ENCODE measurements at places on chromosomes 5 and 9.

DNA sequence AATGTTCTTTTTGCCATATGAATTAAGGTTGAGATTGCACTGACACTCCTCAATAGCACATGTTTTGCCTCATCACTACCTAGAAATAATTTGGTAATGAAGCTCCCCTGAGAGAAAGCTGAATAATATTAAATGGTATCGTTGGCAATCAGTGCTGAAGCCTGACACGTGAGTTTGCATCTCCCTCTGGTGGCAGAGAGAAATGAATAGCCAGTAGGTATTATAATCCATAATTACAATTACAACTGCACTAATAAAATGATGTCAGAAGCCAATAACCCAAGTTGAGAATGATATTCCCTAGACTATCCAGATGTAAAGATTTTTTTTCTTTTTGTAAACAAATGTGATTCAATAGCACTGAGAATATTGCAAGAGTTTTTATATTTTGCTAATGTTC is 700.3 kb downstream of the PTPRD start:
- DNase-seq = no peak

DNA sequence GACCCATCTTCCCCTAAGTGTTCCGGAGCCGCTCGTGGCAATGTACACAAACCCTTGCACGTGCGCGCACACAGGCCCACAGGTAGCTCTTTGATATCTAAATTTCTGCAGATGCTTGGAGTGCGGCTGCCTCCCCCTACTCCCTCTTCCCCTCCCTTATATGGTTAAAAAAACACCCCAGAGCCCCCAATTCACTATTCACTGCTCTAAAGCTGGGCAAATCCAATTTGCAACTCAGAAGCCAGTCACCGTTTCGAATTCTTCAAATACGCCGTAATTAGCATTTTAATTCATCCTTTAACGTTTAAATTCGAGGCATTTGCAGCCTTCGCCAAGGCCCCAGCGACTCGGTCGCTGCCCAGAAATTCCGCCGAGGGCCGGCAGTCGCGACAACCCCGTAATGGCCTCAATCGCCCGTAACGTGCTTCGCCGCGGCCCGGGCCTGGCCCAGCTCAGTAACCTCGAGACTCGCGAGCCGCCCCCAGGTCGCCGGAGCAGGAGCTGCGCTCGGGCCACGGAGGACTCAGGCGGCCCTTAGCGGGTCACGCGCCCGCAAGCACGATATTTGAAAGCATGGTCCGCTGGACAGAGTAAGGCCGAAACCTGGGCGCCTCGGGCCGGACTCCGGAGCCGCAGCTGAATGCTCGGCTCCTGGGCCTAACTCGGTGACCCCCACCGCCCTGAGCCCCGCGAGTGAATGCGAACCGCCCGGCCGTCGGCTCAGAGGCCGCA is 1.3 kb downstream of the IRX2 start:
- DNase-seq = no peak

DNA sequence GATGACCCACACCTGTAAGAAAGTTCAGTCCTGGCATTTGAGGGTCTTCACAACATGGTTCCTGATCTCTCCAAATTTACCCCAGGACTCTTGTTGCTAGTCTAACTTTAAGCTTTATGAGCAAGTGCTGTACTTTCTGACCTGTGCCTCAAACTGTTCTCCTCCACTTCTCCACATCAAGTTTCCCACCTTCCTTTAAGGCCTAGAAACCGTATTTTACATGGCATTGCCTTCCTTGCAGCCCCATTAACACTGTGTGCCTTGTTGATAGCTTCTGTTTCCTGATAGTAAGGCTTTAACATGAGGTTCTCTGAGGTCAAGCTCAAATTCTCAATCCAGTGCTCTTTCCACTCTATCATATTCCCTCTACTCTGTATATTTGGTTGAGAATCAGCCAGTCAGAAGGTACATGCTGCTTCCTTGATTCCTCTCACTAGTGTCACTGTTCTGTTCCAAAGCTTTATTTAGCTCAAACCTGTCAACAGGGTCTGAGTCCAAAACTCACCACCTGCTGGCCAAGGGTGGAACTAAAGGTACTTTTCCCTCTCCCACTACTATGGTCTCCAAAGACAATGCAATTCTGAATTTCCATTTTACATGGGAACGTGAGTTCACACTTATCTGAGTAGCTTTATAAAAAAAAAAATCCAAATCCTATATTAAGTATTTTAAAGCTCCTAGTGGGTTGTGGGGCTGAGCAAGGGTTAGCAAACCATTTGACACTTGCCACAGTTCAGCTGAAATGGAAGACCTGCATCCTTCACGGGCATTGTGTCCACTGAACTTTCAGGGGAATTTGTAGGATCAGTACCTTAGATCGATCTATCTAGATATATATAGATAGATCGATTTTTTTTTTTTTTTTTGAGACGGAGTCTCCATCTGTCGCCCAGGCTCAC is 21.1 kb downstream of the VCP start:
- DNase-seq = peak; percentile 9

- peak; percentile 82 for DNase-seq
These were observed 4.0 kb upstream of the RANBP3L start for GRCh38 chr5:36305571-36306326.

DNA sequence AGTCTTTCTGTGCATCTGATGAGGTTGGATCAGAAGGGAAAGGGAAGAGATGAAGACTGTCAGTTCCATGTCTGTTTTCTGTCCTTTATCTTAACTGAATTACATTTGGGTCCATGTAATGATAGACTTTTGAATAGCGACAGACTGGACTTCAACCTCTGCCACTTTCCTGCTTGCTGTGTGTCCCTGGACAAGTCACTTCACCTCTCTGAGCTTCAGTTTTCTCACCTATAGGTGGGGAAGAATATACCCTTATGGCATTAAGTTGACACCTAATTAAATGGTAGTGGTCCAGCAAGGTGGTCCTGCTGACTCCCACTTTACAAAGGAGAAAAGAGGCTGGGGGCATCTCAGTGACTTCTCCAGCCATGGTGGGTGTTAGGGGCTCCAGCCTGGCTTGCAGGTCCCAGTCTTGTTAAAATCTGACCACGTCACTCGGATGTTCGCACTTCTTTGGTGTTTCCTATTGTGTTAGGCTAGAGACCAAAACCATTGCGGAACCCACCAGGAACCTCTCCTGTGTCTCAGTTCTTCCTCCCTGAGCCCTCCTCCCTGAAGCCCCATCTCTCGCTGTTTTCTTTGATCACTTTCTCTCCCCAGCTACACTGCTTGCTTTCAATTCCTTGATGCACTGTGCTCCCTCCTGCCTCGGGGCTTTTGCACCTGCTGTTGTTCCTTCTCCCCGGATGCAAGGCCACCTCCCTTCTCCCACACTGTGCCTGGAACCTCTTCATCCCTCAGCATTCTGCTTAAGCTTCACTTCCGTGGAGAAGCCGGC is 256.5 kb downstream of the NSG2 start:
- DNase-seq = no peak

GRCh38 chr5:123752552-123753179 is 240.7 kb downstream of the CSNK1G3 start:
- no peak for DNase-seq

DNA sequence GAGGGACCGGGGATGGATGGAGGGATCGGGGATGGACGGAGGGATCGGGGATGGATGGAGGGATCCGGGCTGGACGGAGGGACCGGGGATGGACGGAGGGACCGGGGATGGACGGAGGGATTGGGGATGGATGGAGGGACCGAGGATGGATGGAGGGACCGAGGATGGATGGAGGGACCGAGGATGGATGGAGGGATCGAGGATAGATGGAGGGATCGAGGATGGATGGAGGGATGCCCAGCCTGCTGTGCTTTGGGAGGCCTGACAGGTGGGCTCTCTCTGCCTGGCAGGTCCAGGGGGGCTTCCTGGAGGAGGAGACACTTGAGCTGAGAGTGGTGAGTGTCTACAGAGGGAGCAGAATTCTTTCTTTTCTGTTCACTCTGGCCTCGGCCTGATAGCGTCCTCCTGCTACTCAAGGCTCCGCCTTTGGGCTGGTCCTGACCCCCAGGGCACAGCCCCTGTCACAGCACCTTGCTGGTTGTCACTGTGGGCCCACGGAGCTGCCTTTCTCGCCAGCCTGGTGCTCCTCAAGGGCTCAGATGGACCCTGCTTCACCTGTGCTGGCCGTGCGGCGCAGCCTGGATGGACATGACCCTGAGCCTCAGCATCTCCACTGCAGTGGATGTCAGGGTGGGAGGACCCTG is 42.2 kb upstream of the RNF130 start:
- no peak for DNase-seq

DNA sequence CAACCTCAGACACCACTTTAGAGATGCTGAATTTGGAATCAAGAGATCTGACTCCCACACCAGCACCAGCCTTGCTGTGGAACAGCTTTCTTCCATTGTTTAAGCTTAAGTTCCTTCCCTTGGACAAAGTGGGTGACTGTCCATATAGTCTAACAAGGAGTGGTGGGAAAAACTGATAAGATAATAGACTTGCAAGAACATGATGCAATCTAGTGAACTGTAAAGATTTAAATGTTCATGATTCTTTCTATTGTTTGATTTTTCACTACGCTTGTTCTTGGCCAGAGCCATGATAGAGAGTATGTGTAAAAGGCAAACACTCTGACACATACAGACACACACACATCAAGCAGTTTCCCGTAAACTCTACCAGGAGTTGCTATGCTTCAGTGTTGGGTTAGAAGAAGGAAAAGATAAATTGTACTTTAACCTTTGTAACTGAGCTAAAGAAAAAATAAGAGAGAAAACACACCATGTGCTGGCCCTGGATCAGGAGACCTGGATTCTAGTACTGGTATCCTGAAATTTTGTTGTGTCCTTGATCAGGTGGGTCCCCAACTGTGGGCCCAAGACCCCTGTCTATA is 94.3 kb downstream of the PAPPA start:
- no peak for DNase-seq

GRCh38 chr9:86183229-86184137 is 76.0 kb downstream of the C9orf153 start:
- DNase-seq = no peak

- DNase-seq = no peak
These were observed 6.2 kb downstream of the NKD2 start for GRCh38 chr5:1014781-1015221.

DNA sequence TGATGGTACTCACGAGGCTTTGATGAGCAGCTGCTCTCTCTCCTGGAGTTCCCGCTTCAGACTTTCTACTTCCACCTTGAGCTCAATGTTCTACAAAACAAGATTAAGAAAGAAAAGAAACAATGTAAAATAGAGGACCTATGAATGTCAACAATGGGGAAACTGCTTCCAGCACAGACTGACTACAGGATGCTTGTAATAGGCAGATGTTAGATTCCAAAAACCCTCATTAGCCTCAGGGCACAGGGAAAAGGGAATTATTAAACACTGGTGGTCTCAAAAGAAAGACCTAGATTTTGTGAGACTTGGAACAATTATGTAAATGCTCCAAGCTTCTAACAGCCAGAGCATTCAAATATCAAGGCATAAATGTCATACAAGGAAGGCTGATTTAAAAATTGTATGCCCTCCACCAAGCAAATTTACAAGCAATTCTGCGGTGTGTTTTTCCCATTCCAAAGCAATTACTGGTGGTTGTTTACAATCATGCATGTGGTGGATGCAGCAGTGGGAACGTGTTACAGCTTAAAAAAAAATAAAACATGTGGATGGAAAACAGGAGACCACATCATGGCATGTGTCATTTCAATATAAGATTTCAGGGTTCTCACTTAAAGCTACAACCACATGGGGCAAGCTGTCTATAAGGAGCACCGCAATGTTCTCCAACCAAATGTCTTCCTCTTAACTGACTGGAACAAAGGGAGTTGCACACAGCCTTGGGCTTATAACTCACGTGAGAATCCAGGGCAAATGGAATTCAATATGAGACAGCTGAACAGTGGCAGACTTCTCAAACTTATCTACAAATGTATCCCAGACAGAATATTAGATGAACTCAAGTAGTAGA is 34.0 kb downstream of the CDK5RAP2 start:
- no peak for DNase-seq

DNA sequence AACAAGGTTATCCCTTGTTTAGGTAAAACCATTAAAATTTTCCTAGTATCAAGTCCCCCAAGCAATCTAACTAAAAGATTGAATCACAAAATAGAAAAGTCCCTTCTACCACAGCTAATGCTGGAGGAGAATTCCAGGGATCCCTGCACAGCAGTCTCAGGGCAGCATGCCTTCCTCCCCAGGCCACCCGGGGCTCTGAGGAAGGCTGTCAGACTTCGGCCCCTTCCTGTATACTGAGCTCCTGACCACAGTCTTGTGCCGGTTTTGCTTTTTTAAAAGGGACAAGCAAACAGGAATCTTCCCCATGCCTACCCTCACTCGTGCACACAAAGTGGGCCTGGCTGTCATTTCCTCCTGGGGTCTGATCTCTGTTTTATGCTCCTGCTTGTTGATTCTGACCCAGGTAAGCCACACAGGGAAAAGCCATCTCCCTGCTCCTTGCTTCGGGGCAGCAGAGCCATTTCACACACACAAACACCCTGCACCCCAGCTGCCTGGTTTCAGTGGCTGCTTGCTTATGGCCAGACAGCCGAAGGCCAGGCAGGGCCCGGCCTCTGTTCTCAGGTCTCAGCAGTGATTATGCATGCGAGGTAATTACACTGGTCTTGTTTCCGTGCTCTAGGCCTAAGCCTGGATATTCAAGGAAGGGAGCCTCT is 211.9 kb downstream of the NXNL2 start:
- no peak for DNase-seq

- no peak for DNase-seq
These were observed 68.6 kb upstream of the IL12B start for GRCh38 chr5:159398936-159399335.

DNA sequence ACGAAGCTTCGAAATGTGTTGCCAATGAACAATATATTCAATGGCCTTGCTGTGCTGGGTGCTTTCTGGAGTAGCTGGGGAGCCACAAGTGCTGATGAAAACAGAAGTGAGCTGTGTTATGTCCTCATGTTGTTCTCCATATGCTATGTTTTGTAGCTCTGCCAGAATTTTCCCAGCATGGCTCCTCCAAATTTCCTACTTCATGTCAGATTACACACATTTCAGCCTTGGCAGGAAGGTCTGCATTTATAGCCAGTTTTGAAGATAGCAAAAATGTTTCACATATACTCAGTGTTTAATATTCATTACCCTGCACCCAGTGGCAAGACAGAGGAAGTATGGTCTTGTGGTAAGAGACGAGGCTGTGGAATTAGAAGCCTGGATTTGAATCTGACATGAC is 22.6 kb upstream of the NMUR2 start:
- DNase-seq = no peak

DNA sequence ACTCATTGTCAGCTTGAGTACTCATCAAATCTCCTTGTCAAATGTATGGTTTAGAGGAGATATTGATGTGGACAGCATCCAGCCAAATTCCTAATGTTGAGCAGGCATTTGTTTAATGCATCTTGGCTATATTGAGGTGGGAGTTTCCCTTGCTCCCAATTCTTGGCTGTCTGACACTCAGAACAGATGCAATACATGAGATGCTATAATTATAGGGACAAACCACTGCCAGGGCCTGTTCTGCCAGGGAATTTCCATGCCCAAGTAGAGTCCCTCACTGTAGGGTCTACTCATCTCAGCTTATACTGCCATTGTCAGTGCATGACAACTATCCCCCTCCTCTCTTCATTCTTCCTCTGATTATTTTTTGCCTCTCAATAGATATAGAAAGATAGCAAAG is 392.0 kb upstream of the KCNN2 start:
- DNase-seq = no peak

- DNase-seq = no peak
These were observed 399.1 kb upstream of the PIK3R1 start for GRCh38 chr5:67816456-67816855.

All from NCI-H1417 (cell line).